ENCODE measurements at places on chromosomes 7 and 10.

DNA sequence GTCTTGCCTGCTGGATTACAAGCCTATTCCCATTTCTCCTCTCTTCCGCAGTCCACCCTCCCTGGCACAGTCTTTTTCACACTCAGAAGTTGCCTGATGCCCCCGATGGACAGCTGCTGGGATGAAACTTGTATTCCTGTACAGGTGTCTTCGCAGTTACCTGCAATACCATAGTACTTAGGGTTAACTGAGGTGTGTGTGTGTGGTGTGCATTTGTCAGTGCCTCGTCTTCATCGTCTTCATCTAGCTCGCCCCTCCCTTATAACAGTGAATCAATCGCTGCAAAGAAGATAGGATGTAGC lies 11.0 kb downstream of the NXPH1 start:
- DNase-seq = no peak

- no peak for DNase-seq
Measured at GRCh38 chr10:122207596-122207995, 63.5 kb upstream of the BTBD16 start.

- no peak for DNase-seq
Measured at GRCh38 chr7:158061026-158061630, 526.5 kb downstream of the PTPRN2 start.

DNA sequence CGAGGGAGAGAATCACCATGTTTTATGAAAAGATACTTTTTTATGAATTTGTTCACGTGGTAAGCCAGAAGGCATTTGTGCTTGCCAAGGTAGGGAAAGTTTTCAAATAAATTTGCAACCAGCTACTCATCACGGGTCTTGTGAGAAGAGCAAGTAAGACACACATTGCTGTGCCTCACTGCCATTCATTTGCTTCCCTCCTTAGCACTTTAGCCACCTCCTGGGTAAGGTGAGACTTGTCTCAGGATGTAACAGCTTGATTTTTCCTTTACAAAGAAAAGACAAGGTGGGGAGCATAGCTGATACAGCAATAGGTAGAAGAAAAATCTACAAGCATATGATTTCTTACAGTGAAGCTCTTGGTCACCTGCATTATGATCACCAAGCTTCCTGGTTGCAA lies 342.4 kb upstream of the GRM3 start:
- DNase-seq = no peak

DNA sequence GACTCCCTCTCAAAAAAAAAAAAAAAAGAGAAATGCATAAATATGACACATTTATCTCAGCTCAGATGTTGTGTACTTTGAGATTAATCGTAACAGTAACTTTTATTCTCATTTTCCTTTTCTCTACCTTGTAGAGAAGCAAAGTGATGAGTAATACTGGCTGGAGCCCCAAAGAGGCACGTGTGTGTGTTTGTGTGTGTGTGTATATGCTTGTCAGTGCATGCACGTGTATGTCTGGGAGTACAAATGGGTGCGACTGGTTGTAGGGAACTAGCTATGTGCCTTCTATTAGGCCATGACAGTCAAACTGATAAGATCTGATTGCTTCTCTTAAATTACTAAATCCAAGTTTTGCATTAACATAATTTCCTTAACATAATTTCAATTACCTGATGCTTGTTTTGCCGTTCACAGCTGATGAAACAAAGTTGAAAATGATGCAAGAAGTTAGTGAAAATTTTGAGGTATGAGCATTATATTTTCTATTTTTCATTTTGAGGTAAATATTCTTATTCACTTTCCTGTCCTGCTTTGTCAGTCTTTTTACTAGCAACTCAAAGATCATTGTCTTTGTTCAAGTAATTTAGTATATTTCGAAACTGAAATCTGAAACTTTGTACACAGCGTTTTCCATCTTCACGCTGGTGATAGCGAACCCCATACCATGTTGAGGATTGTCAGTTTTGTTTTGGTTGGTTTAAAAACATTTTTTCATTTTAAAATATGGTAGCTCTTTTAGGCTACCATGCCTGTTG lies 3.4 kb downstream of the TRRAP start:
- no peak for DNase-seq

GRCh38 chr7:80150611-80151273 lies 16.1 kb downstream of the GNAI1 start:
- DNase-seq = no peak

GRCh38 chr10:63375859-63376258 lies 89.9 kb downstream of the JMJD1C start:
- no peak for DNase-seq

- DNase-seq = no peak
Measured at GRCh38 chr7:100685049-100685605, 8.9 kb downstream of the GIGYF1 start.

DNA sequence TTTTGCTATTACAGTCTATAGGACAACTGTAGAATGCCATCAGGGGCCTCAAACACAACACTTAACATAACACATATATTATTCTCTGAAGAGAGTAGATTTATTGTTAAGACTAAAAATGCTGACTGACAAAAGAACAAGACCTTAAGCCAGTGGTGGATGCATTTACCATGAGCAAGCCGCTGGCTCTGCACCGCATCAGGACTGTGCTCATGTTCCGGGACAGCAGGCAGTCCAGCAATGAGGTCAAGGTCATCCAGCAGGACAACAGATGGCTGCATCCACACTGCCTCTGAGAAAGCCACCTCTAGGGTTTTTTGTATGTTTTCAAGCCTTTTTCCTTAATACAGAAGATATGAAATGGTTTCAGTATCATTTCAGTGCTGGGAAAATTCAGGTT lies 23.8 kb downstream of the PEX1 start:
- no peak for DNase-seq

- no peak for DNase-seq
Measured at GRCh38 chr7:127938588-127938987, 92.6 kb downstream of the LRRC4 start.

- DNase-seq = no peak
Measured at GRCh38 chr7:134966691-134967090, 19.6 kb upstream of the AGBL3 start.

DNA sequence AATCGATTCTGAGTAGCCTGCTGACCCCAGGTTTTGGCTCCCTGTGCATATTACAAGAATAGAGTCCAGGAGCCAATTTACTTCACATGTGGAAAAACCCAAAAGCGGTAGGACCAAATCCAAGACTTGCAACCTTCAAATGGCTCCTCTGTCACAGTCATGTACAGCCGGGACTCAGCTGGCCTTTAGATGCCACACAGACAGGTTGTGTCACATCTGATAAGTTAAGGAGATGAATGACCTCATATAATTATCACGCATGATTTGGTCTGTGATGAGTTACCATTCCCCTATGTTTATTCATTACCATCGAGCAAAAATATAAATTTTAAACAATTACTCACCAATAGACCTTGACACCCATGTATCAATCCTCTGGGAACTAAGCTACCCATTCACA lies 14.2 kb downstream of the CACNA2D1 start:
- no peak for DNase-seq

DNA sequence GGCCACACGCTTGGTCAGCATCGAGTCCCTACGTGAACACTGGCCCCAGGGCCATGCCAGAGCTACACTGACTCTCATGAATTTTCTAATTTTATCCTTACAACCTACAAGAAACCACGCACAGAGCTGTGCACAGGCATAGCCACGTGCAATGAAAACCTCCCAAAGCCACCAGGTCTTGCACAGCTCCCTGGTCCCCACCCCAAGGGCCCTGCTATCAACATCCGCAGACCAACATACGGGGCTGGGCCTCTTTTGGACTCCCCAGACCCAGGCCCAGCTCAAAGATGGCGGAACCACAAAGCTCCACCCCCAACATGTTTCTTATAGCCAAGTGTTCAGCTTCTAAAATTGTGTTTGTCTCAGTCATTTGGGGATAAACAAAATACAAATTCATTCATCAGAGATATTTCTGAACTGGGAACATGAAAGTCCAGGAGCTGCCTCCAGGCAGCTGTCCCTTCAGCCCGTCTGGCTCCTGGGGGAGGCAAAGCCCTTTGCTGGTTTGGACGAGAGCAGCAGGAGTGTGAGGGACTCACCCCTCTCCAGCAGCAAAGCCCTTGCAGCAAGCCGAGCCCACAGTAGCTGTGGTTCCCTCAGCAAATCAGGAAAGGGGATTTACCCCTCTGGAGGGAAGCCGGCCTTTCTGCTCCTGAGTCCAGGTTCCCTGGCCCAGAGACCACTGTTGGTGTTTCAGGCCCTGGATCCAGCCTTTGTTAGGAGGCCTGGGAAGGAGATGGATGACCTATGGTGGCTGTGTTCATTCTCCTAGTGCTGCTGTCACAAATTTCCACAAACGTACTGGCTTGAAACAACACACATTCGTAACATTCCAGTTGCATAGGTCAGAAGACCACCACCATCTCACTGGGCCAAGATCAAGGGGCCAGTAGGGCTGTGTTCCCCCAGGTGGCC lies 75.1 kb downstream of the OAT start:
- DNase-seq = no peak

DNA sequence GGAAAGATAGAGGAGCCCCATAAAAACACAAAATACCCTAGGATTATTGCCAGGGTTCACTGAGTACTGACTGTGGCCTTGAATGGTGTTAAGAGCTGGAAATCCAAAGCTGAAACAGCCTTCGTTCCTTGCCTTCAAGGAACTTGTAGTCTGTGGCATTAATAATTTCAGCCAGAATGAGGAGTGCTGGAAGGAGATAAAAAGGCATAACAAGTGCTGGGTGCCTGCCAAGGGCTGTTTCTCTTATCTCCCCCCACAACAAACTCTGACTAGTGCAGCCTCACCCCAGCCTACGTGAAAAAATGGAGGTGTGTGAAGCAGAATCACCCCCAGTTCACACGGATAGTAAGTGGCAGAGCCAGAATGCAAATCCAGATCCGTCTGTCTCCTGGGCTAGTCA lies 199.1 kb upstream of the LYZL2 start:
- DNase-seq = no peak

- DNase-seq = no peak
Measured at GRCh38 chr7:88437132-88437531, 130.4 kb upstream of the STEAP4 start.

GRCh38 chr10:71832967-71833366 lies 18.1 kb downstream of the PSAP start:
- peak; percentile 20 for DNase-seq

DNA sequence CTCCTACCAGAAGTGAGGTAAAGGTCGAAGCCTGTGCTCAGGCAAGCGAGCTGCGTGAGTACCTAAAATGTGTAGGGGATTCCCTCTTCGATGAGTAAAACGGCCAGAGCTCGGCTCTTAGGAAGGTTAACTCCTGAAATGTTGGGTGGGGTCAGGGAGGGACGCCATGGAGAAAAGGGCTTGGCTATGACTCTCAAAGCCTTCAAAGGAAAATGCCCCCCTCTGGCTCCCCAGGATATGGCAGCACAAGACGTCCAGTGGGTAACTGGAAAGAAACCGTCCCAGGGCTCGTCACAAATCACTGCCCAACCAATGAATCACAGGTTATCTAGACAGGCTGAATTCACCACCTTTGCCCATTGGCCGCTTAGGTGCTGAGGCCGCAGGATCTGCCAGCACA lies 58.0 kb downstream of the CALML3 start:
- DNase-seq = no peak

Measured in T-helper 1 cell (primary cell).